Left colon (tissue), 2 donors: ENCODE measurements at places on chromosomes 2 and 18.

- DNase-seq: no peak
Observed at GRCh38 chr2:183028108-183028507, 10.1 kb downstream of the NCKAP1 start.

DNA sequence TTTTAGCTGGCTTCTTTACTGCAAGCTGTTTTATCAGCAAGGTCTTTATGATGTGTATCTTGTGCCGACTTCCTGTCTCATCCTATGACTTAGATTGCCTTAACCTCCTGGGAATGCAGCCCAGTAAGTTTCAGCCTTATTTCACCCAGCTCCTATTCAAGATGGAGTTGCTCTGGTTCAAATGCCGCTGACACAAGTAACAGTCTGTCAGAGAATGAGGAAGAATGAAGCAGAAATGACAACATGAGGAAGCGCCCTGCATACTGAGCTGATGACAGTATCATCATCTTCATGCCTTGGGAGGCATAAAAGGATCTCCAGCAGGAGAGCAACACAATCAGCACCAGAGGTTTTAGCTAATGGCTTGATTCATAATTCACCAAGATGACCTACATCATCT is 309.4 kb downstream of the NBAS start:
- no peak for DNase-seq

GRCh38 chr2:112061840-112062239 is 6.8 kb downstream of the TMEM87B start:
- DNase-seq: no peak

GRCh38 chr2:126788652-126789051 is 110.0 kb upstream of the TEX51 start:
- no peak for DNase-seq

DNA sequence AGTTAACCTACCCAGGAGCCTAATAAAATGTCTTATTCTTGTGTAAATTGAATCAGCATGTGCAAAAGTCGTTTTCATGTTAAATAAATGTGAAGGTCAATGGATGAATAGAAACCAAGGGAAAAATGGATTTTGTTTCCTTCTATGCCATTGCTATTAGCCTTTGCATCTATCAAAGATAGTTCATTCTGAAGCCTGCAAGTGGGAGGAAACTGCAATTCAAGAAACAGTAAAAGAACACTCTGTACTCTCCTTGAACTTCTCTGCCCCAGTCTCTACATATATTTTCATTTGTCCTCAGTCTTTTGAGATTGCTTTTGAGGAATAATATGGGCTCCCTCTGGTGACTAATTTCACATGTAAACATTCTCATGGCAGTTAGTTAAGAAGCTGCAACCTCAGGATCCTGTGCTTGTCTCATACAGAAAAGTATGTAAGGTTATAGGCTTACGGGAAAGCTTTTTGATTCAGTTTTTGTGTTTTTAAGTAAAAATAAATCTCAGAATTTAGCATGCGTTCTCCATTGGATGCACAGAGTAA is 1590.0 kb upstream of the LRRTM1 start:
- no peak for DNase-seq

DNA sequence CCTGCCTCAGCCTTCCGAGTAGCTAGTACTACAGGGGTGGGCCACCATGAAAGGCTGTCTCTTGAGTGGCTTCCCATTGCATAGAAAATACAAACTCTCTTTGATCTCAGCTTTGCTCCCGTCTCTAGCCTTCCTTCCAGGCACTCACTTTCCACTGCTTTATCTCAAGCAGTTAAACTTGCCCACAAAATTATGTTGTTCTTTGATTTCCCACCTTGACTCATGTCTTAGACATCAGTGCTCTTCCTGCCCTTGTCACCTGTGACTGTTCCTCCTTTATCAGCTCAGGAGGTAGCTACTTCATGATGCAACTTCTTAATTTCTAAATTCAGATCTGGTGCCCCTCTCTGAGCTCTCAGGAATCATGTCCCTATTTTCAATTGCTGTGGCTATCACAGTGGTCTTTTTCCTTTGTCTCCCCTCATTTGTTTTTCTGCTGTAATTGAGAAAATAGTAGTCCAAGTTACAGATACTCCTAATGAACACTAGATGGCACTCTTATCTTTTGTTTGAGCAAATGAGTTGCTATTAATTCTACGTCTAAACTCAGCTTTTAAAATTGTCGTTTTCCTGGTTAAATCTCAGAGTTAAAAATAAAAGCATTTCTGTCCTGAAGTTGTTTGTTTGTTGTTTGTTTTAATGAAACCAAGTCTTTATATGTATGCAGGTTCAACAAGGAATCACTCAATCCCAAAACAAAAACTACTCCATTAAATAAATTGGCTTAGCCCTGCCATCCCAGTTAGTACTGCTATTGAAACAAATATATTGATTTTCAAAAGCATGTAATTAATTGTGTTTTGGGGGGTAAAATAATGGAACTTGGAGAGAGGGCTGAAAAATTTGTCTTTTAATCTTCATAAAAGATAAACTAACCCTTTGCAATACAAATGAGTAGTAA is 46.9 kb upstream of the GREB1L start:
- no peak for DNase-seq

GRCh38 chr18:5879479-5879882 is 15.8 kb downstream of the TMEM200C start:
- no peak for DNase-seq

GRCh38 chr2:73985308-73986084 is 786 bp downstream of the TET3 start:
- peak; percentile 58 for DNase-seq

- DNase-seq: no peak
Observed at GRCh38 chr2:235215248-235215647, 263.4 kb downstream of the SH3BP4 start.

DNA sequence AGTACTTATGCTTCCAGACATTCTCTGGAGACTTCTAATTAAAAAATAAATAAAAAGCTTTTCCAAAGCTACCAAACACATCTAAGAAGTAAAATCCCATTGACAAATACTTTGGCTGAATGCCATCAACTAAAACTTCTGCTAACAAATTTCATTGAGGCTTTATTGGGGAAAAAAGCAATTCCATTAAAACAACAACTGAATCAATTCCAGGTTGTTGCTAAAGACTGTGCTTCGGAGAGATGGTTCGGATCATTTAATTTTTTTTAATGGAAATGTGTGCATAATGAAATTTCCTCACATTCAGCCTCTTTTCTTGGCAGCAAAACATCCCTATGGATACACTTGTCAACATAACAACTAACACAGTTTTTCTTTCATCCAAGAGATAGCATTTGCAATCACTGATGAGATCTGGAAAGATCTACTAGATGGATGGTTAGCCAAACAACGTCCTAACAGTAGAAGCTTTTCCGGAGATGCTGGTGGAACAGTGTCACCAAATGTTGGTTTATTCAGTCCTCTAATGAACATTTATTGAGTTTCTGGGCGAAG is 446.1 kb upstream of the FAM98A start:
- no peak for DNase-seq

DNA sequence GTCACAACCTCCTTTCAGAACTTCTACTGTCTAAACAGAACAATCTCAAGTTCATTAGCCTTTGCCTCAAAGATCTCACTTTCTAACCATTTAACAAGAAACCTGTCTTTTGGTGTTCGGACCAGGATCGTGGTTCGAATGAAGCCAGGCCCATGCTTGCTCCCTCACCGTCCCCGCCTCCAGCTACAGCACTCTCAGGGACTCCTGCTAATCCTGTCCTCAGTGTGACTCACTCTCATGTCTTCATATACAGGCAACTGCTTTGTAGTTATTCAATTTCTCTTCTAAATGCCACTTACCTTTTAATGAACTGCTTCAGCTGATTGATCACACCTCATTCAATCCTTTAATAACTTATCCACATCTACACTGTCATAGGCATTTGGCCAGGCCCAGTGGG is 15.8 kb downstream of the SERTAD2 start:
- DNase-seq: no peak

GRCh38 chr18:36337679-36338402 is 40.3 kb downstream of the FHOD3 start:
- no peak for DNase-seq

- peak; percentile 27 for DNase-seq
Observed at GRCh38 chr2:195331129-195331528, 325.9 kb upstream of the SLC39A10 start.

DNA sequence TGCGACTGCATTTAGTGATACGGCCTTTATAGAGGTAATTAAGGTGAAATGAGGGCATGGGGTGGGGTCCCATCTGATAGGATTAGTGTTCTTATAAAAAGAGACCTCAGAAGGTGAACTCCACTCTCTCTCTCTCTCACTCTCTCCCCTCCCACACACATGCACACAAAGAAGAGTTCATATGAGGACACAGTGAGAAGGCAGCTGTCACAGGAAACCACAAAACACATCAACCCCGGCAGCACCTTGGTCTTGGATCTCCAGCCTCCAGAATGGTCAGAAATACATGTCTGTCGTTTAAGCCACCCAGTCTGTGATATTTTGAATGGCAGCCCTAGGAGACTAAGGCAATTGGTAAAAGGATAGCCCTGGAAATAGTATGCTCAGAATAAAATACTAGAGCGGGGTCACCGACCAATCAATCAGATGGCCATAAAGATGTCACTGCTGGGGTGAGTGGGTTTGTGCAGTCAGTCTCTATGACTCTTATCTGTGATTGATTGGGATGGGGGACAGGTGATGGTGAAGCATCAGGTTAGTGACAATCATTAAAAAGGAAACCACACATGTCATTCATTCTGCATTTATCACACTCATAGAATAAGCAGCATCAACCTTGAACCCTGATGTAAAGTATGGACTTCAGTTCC is 118.9 kb upstream of the POU3F3 start:
- no peak for DNase-seq

DNA sequence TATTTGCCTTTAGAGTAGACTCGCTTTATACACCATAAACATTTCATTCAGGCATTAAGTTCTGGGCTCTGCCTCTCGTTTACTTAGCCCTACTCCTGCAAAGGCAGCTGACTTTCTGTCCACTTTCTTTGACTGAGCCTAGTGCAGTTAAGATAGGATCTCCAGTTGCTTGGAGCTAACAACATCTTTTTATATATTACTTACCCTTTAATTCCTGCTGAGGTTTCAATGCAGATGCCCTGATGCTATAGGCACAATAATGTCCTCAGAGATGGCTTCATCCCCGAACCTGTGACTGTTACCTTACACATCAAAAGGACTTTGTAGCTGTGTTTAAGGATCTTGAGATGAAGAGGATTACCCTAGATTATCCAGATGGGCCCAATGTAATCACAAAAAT is 505.8 kb upstream of the TNP1 start:
- no peak for DNase-seq

DNA sequence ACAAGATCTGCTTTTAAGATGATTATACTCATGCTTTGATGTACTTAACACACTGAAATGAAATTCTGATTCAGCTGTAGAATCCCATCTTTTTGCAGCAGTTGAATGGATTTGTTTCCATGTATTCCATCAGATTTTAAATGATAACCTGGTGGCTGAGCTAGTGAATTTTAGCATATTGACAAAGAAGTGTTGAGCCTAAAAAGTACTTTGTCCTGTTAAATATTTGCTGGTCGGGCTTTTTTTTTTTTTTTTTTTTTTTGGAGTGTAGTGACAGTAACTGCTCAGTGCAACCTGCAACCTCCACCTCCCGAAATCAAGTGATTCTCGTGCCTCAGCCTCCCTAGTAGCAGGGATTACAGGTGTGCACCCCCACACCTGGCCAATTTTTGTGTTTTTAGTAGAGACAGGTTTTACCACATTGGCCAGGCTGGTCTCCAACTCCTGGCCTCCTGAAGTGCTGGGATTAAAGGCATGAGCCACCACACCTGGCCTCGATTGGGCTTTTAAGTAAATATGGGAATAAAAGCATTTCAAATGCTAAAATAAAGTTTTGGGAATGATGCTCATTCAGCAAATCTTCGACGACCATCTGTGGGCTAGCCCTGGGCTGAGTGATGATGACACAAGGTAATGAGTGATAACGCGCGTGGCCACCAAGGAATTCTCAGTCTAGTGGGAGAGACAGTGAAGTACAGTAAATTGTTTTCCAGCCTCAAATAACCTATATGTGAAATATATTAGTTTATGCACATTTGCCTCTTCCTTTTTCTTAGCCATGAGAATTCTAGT is 2.2 kb downstream of the ELP2 start:
- no peak for DNase-seq

DNA sequence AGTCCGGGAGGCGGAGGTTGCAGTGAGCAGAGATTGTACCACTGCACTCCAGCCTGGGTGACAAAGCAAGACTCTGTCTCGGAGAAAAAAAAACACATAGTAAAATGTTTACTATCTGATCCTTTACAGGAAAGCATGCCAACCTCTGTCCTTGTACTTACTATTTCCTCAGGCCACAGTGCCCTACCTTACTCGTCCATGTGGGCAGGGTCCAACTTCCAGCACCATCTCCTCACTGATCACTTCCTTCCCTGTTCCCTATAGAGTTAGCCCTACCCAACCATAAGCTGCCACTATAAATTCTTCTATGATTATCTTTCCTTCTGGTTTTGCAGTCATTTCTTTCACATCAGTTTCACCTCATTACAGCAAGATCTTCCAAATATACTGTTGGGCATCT is 136.2 kb downstream of the MYO5B start:
- DNase-seq: peak; percentile 36

GRCh38 chr18:44229693-44230108 is 451.0 kb upstream of the SETBP1 start:
- DNase-seq: peak; percentile 54

DNA sequence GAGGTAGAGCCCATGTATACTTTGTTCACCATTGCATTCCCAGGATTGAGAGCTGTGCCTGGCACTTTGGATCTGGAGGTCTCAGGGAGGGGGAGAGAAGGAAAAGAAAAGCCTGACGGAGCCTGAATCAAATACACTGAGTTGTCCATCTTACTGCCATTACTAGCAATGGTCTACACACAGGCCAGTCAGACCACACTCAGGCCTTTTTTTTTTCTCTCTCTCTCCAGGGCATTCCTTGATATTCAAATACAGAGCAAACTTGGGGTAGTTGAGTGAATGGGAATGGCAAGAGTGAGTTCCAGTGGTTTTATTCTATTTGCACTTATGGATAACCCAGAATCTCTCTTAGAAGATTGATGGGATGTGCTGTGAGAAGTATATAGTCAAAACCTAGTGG is 11.8 kb downstream of the DSEL start:
- no peak for DNase-seq

DNA sequence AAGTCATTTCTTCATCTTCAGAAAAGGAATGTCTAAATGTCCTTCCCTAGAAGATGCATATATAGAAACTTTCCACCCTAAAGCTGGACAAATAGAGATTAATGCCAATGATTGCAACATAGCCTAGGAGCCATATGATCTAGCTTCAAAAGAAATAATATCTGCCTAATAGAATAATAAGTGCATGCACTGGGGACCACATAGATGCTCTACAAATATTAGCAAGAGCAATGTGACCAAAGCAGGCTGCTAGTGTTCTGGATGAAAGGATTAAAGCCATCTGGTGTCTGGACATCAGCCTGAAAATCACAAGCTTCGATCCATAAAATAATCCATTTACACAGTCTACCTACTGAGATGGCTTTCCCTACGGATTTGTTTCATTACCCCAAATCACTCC is 280.1 kb upstream of the KLHL14 start:
- no peak for DNase-seq
